ENCODE measurements at places on chromosomes 1 and 21. TPM values are rescaled to one million over a fixed set of nuclear protein-coding genes. Genes with fewer than 3 reads are reported as not detected.

DNA sequence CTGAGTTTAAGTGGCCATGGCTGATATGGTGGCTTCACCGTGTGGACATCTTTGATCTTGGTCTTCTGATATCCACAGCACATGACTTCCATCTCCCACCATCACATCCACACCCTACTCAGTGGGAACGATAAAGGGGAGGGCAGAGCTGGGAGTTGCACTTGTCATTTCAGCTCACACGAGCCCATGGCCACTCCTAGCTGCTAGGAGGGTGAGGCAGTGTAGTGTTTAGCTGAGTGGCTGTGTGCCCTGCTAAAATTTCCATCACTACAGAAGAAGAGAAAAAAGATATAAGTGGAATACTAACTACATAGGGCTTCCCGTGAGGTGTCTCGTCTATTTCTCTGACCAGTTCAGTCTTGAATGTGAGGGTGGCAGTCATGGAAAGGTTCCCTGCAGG is 123.3 kb upstream of the EDN2 start:
- H3K27ac ChIP-seq: no peak overlapping the region
- H3K4me1 ChIP-seq: no peaks in the 10 kb centered on the region

GRCh38 chr1:156941675-156942074 is 21.2 kb downstream of the LRRC71 start:
- no peak overlapping the region for H3K27ac ChIP-seq
- no peaks in the 10 kb centered on the region for H3K27me3 ChIP-seq
- peaks cover 84% of the 10 kb centered on the region for H3K36me3 ChIP-seq
- H3K4me3 ChIP-seq: no peak overlapping the region

DNA sequence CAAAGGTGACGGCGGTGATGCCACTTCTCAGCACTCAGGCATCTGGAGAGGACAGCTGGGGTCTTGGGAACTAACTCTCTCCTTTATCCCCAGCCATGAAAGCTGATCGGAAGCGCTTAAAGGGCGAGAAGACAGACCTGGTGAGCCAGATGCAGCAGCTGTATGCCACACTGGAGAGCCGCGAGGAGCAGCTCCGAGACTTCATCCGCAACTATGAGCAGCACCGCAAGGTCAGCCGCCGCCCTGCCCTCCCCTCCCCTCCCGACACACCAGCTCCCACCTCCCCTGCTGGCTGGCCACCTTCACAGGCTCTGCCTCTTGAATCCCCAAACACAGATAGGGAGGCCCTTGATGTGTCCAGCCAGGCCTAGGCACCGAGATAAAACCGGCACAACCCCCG is 118.9 kb upstream of the TMEM51 start:
- no peak overlapping the region for H3K4me3 ChIP-seq
- H3K36me3 ChIP-seq: no peaks in the 10 kb centered on the region
- DNase-seq: no peak
- H3K4me1 ChIP-seq: no peaks in the 10 kb centered on the region
- no peaks in the 10 kb centered on the region for H3K27me3 ChIP-seq

DNA sequence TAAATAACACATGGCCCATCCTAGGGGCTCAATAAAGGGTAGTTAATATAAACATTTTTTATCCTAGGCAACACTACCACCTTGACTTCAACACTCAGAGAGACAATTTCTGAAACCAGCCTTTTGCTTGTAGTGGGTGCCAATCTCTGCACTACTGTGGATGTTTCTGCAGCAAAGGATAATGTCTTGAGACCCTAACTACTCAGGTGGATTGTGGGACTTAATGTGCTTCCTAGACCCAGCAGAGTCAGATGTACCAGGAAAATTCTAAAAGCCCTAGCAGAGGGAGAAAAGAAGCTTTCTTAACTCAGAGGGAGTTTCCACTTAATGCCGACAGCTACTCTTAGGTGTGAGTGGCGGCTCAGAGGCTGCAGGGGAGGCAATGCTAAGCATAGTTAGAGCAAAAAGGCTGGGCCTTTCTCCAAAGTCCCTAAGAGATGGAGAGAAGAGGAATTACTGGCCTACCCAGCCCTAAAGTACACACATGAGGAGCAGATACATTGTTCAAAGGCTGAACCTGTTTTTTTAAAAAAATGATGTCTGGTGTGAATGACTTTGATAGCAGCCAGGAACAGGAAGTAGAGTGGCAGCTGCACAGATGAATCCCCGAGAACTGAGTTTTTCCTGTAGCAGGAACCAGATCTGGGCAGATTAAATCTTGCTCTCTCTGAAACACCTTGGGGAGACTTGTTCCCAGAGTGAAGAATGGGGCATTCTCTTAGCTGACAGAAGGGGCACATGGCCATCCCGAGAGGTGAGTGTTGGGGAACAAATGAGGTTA is 33.5 kb upstream of the ABCD3 start:
- no peaks in the 10 kb centered on the region for H3K27me3 ChIP-seq
- no peak for DNase-seq
- H3K4me3 ChIP-seq: no peak overlapping the region
- no peaks in the 10 kb centered on the region for H3K36me3 ChIP-seq
- no peaks in the 10 kb centered on the region for H3K4me1 ChIP-seq
- peak overlapping the region; percentile 72 for H3K27ac ChIP-seq

DNA sequence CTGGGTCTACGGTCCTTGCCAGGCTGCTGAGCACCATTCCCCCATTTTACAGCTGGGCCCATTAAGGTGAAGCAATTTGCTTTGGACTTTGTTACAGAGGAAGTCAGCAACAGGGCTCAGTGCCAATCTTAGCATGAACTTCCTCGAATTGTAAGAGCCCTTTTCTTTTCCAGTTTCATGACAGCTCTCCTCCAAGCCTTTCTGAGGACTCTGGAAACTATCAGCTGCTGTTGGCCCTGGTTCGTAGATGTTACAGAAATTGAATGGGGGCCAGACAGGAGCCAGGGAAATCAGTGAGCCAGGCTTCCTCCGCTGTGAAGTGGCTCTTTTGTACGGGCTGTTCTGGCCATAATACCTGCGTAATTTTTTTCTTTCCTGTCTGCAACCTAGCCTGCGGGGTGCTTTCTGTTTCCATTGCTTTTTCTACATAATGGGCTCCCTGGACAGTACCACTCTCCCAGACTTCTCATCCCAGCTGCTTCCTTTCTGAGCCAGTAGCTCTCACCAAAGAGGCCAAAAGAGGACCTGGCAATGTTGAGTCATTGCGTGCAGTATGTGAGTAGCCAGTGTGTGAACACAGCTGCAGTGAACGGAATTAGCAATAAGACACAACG is 386.3 kb downstream of the DISC1 start:
- no peaks in the 10 kb centered on the region for H3K36me3 ChIP-seq
- H3K4me1 ChIP-seq: no peaks in the 10 kb centered on the region
- no peak overlapping the region for H3K27ac ChIP-seq
- no peak for DNase-seq
- no peaks in the 10 kb centered on the region for H3K27me3 ChIP-seq

The PALMD gene
- total RNA-seq: 17.2 TPM

DNA sequence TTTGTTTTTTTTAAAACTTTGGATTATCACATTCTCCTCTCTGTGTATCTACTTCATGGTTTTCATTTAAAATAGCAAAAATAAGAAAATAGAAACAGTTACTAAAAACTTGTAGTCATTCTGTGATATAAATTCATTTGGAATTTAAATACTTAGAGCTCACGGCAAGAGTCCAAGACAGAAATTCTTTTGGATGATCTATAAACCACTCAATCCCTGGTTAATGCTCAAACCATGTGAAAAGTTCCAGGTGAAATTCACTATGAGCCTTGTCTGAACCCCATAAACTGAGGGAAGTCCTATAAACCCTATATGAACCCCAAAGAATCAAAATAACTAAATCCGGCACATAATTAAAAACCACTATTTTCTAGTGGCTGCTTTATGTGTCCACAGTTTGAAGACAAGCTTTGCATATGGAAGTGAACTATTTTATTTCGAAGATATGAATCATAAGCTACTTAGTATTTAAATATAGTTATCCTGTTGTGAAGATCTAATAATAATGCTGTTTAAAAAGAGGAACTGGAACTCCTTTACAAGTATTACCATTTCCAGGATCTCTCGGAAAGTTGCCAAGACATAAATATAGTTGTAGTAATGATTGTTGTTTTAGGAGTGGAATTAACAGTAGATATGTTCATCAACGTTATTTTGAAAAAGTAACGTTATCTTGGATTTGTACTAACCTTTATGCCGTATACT is 163.5 kb downstream of the NFIA start:
- no peak overlapping the region for H3K4me3 ChIP-seq
- no peak for DNase-seq
- peaks cover 25% of the 10 kb centered on the region for H3K4me1 ChIP-seq
- H3K27me3 ChIP-seq: no peaks in the 10 kb centered on the region

The AGRN gene
- 44.5 TPM for total RNA-seq

The TTC34 gene
- 0.06 TPM for total RNA-seq

DNA sequence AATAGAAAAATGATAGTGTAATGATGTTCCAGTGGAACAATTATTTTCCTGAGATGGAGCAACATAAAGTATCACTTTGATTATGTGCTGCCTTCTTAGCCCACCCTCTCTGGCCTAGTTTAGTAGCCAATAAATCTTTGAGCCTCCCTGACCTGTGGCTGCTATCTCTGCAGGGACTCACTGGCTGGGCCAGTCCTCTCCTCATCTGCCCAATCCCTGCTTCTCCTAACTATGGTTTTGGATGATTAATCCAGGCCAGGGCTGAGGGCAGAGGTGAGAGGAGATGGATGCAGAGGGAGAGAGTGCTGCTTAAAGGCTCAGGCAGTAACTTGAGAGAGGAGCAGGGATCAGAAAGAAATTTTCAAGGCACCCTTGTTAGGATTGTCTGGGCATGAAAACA is 89.0 kb upstream of the CD34 start:
- H3K36me3 ChIP-seq: no peaks in the 10 kb centered on the region
- no peaks in the 10 kb centered on the region for H3K27me3 ChIP-seq
- no peak overlapping the region for H3K4me3 ChIP-seq

GRCh38 chr1:232318143-232318542 is 311.8 kb downstream of the SIPA1L2 start:
- no peaks in the 10 kb centered on the region for H3K27me3 ChIP-seq
- no peaks in the 10 kb centered on the region for H3K4me1 ChIP-seq
- no peak overlapping the region for H3K27ac ChIP-seq
- H3K36me3 ChIP-seq: no peaks in the 10 kb centered on the region
- H3K4me3 ChIP-seq: no peak overlapping the region

GRCh38 chr1:17194615-17195528 is 10.1 kb upstream of the PADI1 start:
- H3K27ac ChIP-seq: no peak overlapping the region
- H3K36me3 ChIP-seq: no peaks in the 10 kb centered on the region
- H3K4me1 ChIP-seq: no peaks in the 10 kb centered on the region
- H3K27me3 ChIP-seq: no peaks in the 10 kb centered on the region
- no peak overlapping the region for H3K4me3 ChIP-seq
- DNase-seq: peak; percentile 32

DNA sequence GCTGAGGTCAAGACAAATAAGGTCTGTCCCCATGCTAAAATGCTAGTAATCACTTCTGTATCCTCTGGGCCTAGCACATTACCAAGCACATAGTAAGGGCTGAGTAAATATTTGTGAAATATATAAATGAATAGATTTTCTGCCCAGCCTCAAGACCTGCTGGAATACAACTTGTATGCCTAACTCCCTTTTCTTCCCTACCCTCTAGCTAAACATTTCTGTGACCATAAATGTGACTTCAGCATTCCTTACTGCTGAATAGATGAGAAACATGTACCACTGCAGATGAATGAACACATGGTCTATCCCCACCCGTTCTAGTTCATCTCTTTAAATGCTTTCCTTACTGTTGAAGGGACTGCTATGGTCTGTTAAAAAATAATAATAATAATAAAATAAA is 209.0 kb upstream of the HOOK1 start:
- DNase-seq: no peak
- H3K27me3 ChIP-seq: no peaks in the 10 kb centered on the region
- no peak overlapping the region for H3K4me3 ChIP-seq
- no peaks in the 10 kb centered on the region for H3K36me3 ChIP-seq
- no peak overlapping the region for H3K27ac ChIP-seq

DNA sequence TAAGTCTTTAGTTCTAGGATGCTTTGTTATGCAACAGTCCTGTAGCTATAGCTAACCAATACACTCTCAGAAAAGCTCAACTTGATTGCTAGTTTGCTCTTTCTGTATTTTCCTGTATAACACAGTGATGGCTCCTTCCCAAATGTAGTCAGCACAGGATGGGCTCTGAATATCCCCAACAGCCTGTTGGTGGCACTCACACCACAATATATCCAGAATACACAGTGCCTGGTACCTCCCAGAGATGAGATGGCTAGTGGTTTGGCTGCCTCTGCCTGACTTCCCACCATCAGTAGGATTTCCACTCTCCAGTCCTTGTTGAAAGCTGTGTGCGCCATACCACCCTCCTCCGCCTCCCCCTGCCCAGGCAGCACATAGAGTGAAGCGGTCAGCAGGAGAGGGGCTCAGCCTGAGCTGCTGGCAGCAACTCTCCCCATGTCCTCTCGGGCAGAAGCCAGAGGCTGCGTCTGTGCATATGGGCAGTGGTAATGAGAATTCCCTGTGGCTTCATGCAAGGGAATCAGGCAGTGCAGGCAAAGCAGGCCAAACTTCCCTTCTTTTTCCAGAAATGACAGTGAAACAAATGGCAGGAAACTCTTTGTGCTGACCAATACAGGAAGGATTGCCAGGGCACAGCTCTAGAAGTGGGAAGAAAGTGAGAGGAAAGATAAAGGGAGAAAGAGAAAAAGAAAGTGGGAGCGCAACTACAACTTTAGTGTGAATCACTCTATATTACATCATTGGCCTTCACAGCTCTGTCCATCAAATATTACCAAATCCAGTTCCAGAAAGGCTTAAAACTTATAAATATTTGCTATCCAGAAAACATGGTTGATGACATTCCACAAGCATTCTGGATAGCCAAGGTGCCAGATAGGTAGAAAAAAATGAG is 49.7 kb downstream of the LMX1A start:
- H3K4me1 ChIP-seq: no peaks in the 10 kb centered on the region
- no peak overlapping the region for H3K27ac ChIP-seq
- H3K4me3 ChIP-seq: no peak overlapping the region
- no peak for DNase-seq
- no peaks in the 10 kb centered on the region for H3K36me3 ChIP-seq
- no peaks in the 10 kb centered on the region for H3K27me3 ChIP-seq

The GOLT1A gene
- total RNA-seq: 103 TPM

DNA sequence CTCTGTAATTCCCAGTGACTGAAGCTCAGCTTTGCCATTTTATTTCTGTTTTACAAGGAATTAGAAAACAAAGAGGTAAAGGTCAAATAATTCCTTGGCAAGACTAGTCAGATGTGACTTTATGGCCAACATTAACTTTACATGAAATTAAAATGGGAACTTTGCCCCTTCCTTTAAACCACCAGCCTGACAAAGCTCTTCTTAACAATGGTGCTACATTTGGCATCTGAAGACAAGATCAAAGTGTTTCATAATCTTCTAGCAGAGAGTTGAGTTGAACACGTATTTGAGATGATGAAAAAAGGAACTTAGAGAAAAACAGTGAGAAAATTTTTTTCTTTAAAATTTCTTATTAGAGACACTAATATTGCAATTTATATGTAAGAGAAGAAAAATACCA is 193.8 kb downstream of the AK5 start:
- no peak for DNase-seq
- H3K27me3 ChIP-seq: no peaks in the 10 kb centered on the region
- no peaks in the 10 kb centered on the region for H3K4me1 ChIP-seq
- H3K27ac ChIP-seq: no peak overlapping the region
